ENCODE measurements at places on chromosomes 3 and 15.
A peak's percentile ranks its signal among the peaks of the same experiment; 100 is the strongest.

GRCh38 chr3:188296761-188297612 lies 143.0 kb downstream of the LPP start:
- no peak for DNase-seq

- DNase-seq: no peak
These were observed 756.4 kb upstream of the NR2F2 start for GRCh38 chr15:95574053-95574452.

GRCh38 chr3:129432036-129432435 lies 3.6 kb upstream of the EFCAB12 start:
- no peak for DNase-seq

- no peak for DNase-seq
These were observed 411.7 kb downstream of the MAGI1 start for GRCh38 chr3:65627062-65627461.

DNA sequence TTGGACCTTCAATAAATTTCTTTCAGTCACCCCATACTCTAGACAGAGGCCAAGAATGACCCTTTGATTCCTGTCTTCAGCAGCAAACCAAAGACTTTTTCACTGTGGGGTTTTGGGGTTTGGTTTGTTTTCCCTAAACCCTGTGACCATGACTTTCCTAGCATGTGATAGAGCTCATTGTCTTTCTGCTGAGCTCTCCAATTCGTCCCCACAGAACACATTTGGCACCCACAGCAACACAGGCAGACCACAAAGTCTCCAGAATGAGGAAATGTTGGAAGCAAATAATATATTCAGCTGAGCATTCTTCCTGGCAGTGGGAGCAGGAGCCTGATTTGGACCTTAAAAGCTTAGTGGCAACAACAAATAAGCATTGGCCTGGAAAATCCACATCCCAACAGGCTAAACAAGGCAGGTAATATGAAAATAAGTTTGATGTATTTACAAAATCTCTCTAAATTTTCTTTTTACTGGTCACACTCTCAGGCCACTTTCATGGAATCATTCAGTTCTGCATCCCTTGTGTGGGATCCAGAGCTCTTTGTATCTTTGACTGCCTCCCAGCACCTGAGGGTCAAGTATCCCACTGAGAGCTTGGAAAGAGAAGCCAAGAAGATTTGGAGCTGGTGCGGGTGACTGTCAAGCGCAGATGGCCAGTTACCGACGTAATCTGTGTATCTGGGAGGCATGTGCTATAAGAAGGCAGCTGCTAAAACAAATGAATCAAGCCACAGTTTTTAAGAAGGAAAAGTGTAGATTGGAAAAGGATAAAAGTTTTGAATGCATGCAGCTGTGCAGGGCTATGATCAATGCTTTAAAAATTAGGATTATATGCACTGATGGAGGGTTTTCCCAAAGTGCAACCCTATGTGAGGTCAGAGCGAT lies 36.5 kb upstream of the CPB1 start:
- DNase-seq: peak; percentile 87

GRCh38 chr3:87311309-87311708 lies 34.9 kb upstream of the POU1F1 start:
- no peak for DNase-seq

DNA sequence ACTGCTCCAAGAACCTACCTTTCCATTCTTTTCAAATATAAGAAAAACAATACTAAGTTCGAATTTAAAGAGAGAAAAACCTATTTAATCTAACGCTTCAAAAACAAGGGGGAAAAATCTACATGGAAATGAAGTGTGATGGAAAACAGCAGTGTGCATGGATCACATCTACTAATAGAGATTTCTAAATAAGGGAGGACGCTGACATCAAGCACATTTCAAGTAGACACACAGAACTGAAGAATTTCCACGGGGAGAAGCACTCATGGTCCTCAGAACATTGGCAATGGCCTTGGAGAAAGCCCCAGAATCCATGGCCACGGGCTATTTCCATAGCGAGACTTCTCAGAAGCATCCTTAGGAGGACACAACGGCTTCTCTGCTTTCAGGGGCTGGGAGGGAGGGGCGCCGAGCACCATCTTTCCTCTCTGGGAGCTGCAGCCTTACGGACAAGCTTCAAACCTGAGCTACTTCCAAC lies 1.0 kb downstream of the TASOR start:
- no peak for DNase-seq

DNA sequence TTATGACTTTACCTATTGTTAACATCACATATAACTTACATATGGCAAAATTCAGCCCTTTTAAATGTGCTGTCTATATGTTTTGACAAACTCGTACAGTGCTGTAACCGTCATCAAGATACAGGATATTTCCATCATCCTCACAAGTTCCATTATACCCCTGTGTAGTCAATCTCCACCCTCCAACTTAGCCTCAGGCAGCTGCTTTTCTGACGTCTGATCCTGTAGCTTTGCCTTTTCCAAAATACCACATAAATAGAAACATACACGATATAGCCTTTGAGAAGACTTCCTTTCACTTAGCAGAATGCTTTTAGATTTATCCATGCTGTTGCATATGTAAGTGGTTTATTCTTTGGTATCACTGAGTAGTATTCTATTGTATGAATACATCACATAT lies 47.1 kb downstream of the SLC12A1 start:
- DNase-seq: no peak
